ENCODE measurements at places on chromosomes 5 and 9. TPM values are rescaled to one million over a fixed set of nuclear protein-coding genes. Genes with fewer than 3 reads are reported as not detected.

GRCh38 chr5:80688648-80689420 lies 34.1 kb upstream of the DHFR start:
- no peak for DNase-seq

GRCh38 chr9:19255821-19256220 lies 25.3 kb downstream of the DENND4C start:
- no peak for DNase-seq

- no peak for DNase-seq
Observed at GRCh38 chr9:87872079-87872624, 10.5 kb upstream of the SPATA31E1 start.

- DNase-seq, result no peak
Observed at GRCh38 chr5:139283252-139284166, 10.0 kb upstream of the MATR3 start.

GRCh38 chr5:143652108-143652700 lies 159.8 kb upstream of the HMHB1 start:
- DNase-seq, result peak; percentile 62

PIP5K1B gene
- 1.6 TPM for total RNA-seq
